ENCODE measurements at places on chromosomes 6 and 20.

DNA sequence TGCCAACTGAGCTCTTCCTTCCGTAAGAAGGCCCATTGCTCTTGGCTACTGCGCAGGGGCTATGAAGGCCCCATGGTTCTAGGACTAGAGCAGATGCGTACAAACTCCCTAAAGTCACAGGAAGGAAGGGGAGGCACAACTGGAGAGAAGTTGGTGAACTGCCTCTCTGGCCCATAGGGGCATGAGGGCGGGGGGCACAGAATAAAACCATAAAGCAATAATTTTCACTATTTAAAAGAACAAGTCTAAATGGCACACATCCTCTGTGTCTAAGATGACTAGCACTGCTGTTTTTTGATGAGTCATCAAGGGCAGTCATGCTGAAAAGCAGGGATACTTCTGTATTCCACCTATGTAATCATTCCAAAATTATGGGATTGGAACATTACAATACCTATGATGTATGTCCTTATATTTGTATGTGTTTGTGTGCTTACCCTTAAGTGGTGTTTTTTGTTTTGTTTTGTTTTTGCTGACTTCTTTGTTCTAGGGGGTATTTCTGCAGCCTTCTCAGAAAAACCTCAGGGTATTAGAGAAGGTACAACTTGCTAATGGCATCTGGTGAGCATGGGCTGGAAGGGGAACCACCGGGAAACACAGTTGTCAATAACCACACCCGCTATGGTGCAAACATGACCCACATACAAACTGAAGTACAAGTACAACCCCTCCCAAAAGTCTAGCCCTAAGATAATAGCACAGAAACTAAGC lies 36.9 kb downstream of the B4GALT5 start:
- peak; percentile 35 for DNase-seq

GRCh38 chr6:35449287-35449881 lies 2.8 kb upstream of the FANCE start:
- DNase-seq, result no peak

DNA sequence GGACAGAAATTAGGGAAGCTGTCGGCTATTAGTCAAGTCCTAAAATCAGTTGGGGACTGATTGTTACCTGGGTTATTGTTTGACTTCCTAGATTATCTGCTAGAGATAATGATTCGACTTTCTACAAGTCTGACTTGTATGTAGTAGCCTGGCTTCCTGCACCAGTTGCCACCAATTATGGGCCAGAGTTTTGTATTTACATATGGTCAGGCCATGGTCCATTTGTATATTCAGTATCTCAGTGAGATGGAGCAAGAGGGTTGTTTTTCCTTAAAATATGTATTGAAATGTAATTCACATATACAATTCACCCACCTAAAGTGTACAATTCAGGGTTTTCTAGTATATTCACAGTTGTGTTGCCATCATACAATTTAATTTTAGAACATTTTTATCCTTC lies 130.6 kb upstream of the PHACTR3 start:
- no peak for DNase-seq

- DNase-seq, result no peak
Measured at GRCh38 chr20:7977709-7978108, 37.5 kb upstream of the HAO1 start.

DNA sequence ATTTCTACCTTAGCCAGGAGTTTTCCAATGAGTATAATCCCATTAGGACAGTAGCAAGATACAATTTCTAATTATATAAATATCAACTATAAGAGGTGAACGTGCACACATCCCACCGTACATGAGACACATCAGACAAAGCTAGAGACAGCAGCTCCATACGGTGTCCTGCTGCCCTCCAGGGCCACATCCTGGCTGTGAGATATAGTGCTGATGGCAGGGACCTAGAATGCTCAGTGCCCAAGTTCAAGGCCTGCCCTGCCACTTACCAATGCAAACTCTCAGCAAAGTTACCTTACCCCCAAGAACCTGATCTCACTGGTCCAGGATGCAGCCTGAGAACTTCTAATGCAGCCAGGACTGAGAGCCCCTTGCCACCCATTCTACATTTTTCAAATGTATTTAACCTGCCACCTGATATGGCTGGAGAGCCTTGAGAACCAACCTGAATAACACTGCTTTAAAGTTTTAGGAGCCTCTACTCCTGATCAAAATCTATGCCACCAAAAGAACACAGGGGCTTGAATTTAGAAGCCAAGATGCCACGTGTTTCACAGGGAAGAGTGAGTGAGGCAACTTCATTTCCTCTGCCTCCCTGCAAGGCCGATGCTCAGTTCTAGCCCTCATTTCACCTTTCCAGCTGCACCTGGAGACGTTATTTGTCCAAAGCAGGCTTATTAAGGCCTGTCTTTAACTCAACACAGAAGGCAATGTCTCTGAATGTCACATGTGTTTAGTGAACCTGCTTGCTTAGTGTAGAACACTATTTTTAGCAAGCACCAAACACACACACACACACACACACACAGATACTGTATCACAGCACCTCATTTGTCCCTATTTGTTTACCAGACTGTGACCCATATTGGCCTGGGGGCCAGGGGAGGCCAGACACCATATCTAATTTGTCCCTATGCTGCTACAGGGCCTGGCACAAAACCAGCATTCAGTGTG lies 6.1 kb downstream of the NFATC2 start:
- DNase-seq, result no peak

- no peak for DNase-seq
Measured at GRCh38 chr6:68042339-68043121, 592.6 kb upstream of the ADGRB3 start.

DNA sequence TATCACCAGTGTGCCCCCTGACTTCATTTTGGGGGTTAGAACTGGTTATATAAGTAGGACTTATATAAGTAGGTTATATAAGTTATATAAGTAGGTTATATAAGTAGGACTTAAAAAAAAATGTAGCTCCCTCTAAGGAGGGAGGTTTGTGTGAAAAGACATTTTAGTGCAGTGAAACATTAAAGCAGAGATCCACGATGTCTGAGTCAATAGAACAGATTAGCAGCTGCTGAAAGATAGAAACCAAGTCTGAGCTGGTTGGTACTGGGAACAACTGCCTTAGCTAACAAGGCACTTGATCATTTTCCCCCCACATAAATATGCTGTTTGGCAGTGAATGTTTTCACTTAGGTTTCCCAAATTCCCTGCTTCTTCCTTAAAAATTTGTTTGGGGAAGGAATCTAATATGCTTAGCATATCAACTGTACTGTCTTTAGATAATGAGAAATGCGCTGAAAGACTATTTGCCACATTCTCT lies 2.1 kb upstream of the RPS12 start:
- no peak for DNase-seq

DNA sequence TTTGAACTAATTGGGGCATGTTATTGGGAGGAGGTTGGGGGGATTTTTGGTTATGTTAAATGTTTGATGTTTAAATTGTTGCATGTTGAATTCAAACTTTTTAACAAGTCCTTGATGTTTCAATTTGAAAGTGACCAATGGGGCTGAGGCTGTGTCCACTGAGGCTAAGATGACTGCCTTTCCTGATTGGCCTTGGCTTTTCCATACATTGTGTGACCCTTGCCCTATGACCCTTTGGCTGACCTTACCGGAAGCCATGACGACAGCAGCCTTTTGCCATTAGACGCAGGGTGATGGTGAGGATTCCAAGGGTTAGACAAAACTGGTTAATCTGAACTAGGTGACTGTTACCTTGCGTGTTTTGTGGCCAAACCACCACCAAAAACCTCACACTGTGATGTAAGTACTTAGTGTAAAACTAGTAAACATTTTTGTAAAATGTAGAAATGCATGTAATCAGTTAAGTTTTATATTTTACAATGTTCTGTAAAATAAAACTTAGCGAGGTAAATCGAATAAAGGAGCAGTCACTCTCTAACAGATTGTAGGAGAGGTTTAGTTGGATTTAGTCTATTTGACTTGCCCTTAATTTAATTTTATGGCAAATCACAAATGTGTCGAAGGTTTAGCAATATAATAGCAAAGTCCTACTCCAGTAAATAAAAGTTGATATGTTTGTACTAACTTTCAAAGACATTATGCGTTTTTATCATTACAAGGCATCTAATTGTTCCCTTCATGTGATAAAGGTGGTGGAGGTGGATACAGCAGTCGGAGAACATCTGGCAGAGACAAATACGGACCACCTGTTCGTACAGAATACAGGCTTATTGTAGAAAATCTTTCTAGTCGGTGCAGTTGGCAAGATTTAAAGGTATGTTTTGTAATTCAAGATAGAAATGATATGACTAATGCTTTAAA lies 1.6 kb downstream of the SRSF6 start:
- DNase-seq, result no peak

- DNase-seq, result no peak
Measured at GRCh38 chr6:169171016-169171415, 82.6 kb downstream of the THBS2 start.

DNA sequence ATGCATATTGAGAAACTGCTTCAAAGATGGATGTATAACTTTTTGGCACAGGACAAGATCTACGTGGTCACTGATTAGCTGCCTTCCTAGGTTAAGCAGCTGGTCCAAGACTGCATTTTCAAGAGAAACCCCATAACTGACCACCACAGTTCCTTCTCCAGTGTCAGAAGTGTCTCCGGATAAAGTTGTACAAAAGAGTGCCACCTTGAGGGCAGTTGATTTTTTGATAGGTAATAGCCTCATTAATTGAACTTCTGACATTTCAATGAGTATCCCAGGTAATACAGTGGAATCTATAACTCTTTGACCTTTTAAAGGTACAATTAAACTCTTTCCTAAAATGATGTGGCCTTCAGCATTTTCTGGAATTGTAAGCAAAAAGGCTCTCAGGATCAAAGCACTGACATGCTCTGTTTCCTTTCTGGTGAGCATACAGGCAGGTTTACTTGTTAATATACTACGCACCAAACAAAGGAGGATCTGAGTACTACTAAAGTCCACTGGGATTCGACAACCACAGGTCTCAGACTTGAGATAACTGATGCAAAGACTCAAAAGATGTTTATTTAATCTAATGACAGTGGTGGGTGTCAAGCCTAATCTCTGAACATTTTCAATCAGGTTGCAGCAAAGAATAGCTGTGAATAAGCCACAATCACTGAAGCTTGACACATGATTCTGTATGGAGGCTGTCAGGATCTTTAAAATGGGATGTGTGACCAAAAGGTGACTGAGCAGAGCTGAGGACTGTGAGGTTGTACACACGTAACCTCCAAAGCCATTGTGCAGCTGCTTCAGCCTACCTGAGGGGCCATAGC lies 21.2 kb downstream of the MKKS start:
- no peak for DNase-seq

GRCh38 chr6:132715204-132715603 lies 1.3 kb upstream of the VNN1 start:
- DNase-seq, result no peak

- no peak for DNase-seq
Measured at GRCh38 chr6:144153971-144154370, 3.7 kb downstream of the STX11 start.

DNA sequence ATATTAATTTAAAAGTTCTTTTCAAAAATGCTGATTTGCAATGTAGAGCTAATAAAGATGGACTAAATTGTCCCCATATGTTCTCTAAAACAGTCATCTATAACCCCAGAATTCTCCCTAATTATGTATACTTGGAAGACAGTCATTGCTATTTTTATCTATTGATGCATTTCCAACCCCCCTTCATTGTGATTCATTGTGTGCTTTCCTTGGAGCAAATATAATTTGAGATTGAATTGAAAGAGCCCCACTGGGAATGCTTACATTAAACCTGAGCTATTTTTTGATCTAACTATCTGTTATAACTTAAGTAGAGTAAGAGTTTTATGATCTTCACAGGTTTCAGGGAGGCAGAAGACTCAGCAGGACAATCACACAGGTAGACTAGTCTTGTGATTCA lies 73.7 kb upstream of the PTCHD4 start:
- no peak for DNase-seq

All from T-helper 2 cell treated with Interferon-gamma antibody and Interleukin-4, amounts not matched to agents 5 μg/mL and 100 μg/mL, for 36 hours (primary cell).